NCI-H460 (cell line): ENCODE measurements at places on chromosomes 11 and 22. TPM values are rescaled to one million over a fixed set of nuclear protein-coding genes. Genes with fewer than 3 reads are reported as not detected.

GRCh38 chr11:2002042-2002776 lies 4.6 kb upstream of the H19 start:
- DNase-seq = no peak

DNA sequence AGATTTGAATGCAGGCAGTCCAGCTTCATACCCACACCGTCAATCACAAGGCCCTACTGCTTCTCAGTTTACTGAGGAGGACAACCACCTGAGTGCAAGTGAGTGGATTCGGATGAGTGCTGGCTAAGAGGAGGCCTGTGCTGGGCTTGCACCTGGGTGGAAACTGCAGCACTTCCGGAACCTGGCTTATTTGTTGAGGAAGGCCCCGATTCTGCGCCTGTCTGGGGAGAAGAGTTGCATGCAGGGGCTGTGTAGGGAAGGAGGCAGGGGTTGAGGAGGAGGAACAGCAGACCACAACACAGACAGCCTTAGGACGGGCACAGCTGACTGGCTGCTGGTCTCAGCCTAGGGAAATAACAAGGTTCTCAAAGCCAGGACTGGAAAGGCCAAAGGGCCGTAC lies 20.8 kb downstream of the ABTB2 start:
- no peak for DNase-seq

GRCh38 chr22:18156878-18157713 lies 7.1 kb downstream of the USP18 start:
- DNase-seq = peak; percentile 63

The PLAAT2 gene
- total RNA-seq = not detected in 2 replicates

The KIRREL3 gene
- not detected in 2 replicates for total RNA-seq
